ENCODE measurements at places on chromosomes 7 and 10.

GRCh38 chr7:101108961-101109360 is 17.9 kb upstream of the SERPINE1 start:
- DNase-seq = no peak

- no peak for DNase-seq
These were observed 52.6 kb upstream of the SP8 start for GRCh38 chr7:20839196-20839735.

GRCh38 chr10:83089335-83089734 is 1050.0 kb upstream of the GHITM start:
- DNase-seq = no peak

DNA sequence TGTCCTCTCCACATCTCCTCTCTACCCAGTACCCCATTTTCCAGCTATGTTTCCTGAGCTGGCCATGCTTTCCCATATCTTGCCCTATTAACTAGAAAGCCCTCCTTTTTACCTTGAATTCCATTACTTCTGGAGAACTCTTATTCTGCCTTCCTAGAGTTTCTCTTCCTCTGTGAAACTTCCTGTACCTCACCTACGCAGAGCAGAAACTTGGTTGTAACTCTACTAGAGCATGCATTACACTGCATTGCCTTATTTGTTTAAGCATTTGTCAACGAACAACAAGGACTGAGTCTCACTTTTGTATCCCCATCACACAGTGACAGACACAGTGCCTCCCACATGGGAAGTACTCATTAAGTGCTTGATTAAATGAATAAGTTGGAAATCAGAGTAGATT is 36.4 kb downstream of the VCL start:
- DNase-seq = no peak

- DNase-seq = no peak
These were observed 67.9 kb upstream of the BMPER start for GRCh38 chr7:33837356-33837851.
